RWPE1 (cell line): ENCODE measurements at places on chromosomes 7 and 10.
A peak's percentile ranks its signal among the peaks of the same experiment; 100 is the strongest.

GRCh38 chr10:100984672-100985177 is 2.6 kb downstream of the MRPL43 start:
- DNase-seq, result no peak

- DNase-seq, result no peak
Observed at GRCh38 chr10:76456197-76456596, 1024.8 kb downstream of the LRMDA start.

- no peak for DNase-seq
Observed at GRCh38 chr7:115058726-115059125, 136.8 kb downstream of the MDFIC start.

DNA sequence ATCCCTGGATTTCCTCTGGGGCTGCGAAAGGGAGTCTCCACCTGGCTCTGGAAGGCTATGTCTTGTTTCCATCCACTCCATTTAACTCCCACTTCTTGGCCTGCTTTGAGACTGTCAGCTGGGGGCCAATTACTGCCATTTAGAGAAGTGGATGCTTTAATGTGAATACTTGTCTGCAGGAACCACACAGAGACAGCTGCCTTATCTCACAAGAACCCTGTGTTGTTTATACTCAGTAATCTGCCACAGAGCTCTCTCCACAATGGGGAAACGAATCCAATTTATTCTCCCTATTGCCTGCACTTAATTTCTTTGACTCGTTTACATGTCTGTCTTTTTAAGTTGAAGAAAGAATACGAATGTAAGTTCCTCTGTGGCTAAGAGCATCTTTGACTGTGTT is 787.0 kb upstream of the C7orf33 start:
- DNase-seq, result no peak

- DNase-seq, result peak; percentile 42
Observed at GRCh38 chr10:114042895-114043531, 653 bp upstream of the ADRB1 start.

DNA sequence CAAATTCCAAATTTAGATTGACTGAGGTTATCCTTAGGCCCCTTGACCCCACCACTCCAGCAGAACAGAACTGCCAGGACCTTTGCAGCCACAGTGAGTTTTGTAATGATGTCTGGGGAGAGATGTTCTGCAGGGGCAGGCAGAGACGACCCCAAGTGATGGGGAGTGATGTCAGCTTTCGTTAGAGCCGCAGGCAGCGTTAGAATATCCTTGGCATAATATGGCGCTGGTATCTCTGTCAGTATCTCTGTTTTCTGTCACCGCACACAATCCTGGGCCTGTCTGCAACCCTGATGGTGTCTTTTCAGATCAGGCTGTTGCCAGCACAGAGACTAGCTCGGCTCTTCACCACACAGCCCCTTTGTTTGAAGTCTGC is 1083.6 kb downstream of the KCNMA1 start:
- DNase-seq, result no peak

DNA sequence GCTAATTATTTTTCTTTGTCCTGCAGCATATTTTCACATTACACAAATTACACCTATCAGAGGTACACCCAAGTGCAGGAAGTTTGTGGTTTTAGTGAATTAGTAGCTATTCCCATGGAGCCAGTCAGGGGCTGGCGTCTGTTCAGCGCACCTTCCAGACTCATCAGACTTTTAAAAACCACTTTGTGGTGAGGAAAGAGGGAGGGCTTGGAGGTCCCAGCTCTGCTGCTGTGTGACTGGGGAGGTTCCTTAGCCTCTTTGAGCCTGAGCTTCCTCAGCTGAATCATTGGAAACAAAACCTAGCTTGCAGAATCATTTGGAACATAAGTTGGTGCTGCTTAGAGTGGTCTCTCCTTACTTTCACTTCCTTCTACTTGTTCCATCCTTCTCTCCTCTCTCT is 175.4 kb downstream of the SORCS3 start:
- DNase-seq, result no peak

GRCh38 chr7:70607759-70608158 is 524.2 kb upstream of the GALNT17 start:
- no peak for DNase-seq

DNA sequence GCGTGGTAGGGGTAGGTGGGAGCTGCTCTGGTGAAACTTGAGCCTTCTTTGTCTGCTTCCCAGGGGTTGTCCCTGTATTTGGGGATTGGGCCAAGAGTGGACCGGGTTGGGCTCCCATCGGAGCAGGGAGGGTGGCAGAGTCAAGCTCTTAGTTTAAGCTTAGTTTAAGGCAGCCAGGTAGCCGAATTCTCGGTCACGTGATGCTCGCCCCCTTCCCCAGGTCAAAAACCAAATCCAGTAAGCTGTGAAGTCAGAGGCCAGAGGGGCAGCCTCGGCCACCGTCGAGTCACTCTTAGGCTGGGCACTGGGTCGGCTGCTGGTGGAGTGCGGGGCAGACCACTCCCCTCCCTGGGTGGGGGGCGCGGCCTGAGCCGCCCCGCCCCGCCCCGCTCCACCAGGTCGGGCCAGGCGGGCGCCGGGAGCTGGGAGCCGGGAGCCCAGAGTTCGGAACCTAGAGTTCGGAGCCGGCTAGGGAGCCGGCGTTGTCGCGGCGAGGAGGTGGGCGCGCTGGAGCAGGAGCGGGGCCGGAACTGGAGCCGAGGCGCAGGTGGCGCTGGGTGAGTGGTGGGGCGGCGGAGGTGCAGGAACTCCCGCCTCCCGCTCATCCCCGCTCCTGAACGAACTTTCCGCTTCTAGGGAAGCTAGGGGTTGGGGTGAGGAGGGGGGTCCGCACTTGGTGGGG is 2.8 kb upstream of the LZTS2 start:
- DNase-seq, result peak; percentile 64

GRCh38 chr7:157564517-157565177 is 227.8 kb downstream of the DNAJB6 start:
- peak; percentile 4 for DNase-seq

- DNase-seq, result no peak
Observed at GRCh38 chr7:18117482-18117881, 89.8 kb upstream of the PRPS1L1 start.

GRCh38 chr7:20359341-20359963 is 28.8 kb downstream of the ITGB8 start:
- DNase-seq, result no peak

DNA sequence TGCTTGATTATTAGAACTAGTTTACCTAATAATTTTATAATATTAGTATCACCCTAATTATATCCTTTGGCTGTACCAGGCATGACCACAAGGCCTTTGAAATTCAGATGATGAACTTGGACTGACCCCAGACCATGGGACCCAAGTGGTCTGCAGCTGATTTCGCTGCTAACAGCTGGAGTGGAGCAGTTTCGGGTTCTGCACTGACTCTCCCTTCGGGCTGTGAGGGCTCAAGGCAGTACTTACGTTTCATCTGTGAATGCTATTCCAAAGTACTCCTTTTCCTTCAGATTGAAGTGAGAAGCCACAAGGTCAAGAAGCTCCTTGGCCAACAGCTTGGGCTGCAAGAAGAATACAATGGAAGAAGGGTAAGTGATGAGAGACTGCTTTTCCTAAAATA is 223.8 kb downstream of the PRPF18 start:
- DNase-seq, result no peak

GRCh38 chr10:65501259-65501658 is 1424.6 kb upstream of the LRRTM3 start:
- DNase-seq, result no peak

DNA sequence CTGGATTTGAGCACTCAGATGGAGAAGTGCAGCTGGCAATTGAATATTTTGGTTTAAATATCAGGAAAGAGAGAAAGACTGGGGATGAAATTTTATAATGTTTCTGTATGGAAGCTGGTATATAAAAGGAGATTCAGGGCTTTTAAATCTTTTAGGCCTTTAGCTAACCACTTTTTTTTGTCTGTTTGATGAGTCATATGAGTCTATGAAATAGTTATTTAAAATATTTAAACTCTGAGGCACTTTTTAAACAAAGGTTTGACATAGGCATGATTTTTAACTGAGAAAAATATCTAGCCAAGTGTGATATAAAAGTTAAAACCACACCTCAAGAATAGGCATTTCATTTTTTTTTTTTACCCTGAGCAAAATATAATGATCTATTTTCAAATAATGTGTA is 944.3 kb downstream of the GATA3 start:
- no peak for DNase-seq

DNA sequence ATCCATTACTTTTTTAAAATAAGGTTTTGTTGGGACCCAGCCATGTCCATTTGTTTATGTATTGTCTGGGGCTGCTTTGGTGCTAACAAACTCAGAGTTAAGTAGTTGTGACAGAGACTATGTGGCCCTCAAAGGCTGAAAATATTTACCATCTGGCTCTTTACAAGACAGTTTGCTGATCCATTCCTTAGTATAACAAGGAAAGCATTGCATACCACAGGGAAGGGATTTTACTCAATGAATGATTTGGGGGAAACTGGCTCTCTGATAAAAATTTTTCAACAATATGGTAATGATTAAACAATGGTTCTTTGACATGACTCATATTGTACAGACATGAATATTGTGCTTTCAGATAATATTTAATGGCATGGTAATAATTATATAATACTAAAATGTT is 738.1 kb downstream of the KCNMA1 start:
- no peak for DNase-seq

DNA sequence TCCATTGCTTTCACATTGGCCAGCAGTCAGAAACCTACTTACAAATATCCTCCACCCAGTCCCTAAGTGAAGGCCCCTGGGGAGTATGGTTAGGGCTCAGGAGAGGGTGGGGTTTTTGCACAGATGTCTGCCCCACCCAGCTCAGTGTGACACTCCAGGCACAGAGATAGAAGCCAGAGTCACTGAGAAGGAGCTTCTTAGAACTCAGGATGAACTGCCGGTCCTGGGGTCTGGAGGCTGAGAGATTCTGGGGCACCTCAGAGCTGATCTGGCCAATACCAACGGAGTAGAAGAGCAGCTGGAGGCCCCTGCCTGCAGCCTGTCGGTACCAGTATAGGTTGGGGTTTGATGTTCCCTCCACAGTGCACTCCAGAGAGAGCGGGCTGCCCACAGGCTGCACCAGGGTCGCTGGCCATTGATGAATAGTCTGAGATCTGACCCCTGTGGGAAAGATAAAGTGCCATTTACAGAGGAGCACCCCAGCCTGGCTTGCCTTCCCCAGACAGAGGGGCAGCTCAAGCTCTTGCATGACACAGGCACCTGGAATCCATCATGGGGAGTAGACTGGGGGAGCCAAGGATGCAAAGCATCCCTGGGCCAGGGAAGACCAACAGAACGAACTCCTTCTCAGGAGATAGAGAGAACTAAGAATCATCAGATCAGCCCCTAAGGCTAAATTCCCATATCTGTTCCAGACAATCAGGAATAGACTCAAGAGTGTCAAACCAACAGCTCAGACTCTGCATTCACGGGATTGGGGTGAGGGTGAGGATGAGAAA is 41.9 kb downstream of the PRSS2 start:
- DNase-seq, result no peak

GRCh38 chr7:17679458-17679857 is 260.8 kb downstream of the SNX13 start:
- DNase-seq, result no peak

DNA sequence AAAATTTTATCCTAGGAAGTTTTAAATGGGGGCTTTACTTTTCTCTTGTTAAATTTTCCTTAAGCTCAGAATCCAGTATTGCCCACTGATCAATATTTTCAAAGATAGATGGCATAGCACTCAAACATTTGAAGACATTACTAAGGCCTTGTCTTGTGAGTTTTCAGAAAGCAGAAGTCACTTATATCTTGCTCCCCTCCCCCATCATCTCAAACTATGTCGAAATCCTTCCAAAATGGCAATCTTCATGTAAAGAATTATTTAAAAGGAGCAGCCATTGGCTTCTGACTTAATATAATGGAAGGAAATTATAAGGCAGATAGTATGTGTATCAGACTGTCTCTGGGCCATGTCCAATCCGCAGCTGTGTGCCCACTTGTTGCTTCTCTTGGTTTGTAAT is 553.5 kb upstream of the C7orf33 start:
- DNase-seq, result no peak

GRCh38 chr7:94612661-94613060 is 43.3 kb downstream of the SGCE start:
- DNase-seq, result no peak

GRCh38 chr10:122484276-122485060 is 23.1 kb downstream of the HTRA1 start:
- no peak for DNase-seq

GRCh38 chr10:80158598-80159127 is 26.1 kb downstream of the PLAC9 start:
- peak; percentile 94 for DNase-seq

GRCh38 chr7:141704112-141704511 is 2.1 kb upstream of the DENND11 start:
- DNase-seq, result no peak

DNA sequence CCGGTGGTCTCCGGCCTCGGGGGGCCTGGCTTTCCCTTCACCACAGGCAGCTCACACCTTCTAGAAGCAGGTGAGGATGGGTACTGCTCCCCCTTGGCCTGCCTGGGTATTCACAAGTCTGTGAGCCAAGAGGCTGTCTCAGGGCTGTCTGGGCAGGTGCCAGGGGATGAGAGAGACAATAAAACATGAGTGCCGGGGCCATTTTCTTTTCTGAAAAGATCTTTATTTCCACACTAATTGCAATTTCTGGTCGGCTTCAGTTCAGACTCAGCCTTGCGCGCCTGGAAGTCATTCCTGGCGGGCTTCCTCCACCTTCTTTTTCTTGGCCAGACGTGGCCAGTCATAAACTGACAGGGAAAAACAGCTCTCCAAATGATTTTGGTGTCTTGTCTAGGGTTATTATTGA is 171.2 kb downstream of the ARHGAP12 start:
- no peak for DNase-seq
